ENCODE measurements at places on chromosomes 13 and 19.

DNA sequence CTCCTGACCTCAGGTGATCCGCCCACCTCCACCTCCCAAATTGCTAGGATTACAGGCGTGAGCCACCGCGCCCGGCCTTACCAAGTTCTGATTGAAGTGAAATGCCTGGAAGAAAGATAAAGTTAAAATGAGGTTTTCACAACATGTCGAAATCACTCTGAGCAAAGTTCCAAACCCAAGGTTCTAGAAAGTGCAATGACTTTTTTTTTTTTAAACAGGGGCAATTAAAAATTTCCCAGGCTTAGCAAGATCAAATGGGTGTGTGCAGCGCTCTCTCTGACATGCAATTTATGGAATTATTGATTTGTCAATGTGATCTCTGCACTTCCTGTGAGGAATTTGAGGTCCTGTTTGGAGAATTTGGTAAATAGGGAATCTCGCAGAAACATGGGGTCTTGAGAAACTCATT, 12.8 kb upstream of the MAP2K2 start:
- DNase-seq: no peak

DNA sequence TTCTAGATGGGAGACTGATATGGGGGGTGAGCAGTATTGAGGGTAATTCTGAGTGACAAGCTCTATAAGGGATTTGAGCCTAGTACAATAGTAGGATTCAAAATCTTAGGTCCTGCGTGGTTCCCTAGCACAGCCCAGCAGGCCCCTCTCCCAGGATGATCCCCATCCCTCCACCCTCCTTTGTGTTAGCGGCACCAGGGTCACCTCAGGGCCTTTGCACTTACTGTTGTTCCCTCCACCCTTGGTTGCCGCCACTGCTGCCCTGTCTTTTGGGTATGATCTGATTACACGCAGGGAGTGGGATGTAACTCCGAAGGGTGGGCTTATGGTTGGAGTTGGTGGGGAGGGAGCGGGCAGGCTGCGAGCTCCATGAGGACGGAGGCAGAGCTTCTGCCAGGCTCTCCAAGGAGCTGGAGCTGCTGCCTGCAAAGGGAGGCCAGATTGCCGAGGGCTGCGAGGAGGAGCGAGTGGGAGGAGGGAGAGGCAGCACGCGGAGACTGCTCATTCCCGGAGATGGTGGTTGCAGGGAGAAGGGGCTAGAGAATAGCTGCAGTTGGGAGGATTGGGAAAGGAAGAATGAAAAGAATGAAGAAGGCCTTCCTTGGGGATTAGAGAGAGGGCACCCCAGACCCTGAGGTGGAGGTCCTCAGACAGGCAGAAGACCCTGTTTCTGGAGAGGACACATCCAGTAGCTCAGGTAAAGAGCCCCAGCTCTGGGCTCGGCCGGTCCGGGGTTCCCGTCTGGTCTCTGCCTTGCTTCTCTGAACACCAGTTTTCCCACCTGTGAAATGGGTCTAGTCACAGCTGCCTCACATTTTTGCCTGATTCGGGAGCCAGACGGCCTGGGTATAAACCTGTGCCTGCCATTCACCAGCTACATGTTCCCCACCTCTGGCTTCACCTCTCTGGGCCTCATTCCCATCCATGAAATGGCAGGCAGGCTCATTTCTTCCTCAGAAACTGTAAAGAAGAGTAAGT, 5.2 kb downstream of the NACC1 start:
- no peak for DNase-seq

DNA sequence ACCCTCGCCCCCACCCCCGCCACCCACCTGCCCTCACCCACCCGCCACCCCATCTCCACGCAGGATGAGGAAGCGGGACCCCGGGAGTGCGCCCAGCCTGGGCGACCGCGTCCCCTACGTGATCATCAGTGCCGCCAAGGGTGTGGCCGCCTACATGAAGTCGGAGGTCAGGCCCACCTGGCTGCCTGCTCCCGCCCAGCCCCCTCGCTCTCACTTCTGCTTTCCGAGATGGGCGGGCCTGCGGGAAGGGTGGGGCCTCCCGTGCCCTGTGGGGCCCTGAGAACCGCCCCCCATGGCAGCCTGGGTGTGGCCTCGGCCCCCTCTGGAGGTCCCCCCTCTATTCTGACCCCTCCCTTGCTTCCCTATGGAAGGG, 3.1 kb upstream of the SPIB start:
- DNase-seq: no peak

- DNase-seq: no peak
Observed at GRCh38 chr13:112713517-112714253, 23.8 kb downstream of the ATP11A start.

DNA sequence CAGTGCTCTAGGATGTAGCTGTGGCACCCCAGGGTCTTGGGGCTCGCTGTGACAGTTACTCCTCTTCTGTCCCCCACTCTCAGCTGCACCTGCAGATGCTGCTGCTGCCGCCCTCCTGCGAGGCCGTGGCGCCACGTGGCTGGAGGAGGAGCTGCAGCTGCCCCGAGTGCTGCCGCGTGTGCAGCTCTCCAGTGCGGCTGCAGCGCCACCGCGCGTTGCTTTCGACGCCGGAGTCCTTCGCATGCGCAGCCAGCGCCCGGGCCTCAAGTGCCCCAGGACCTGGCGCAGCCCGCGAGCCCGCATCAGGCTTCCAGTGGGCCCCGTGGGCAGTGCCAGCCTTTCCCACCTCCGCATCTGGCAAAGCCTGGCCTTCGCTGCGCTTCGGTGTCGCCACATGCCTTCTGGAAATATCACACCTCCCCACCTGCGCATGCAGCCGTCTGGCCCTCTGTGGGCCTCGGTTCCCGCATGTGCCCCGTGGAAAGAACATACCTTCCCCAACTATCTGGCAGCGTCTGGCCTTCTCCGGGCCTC, 692 bp upstream of the ZNF580 start:
- peak; percentile 65 for DNase-seq

DNA sequence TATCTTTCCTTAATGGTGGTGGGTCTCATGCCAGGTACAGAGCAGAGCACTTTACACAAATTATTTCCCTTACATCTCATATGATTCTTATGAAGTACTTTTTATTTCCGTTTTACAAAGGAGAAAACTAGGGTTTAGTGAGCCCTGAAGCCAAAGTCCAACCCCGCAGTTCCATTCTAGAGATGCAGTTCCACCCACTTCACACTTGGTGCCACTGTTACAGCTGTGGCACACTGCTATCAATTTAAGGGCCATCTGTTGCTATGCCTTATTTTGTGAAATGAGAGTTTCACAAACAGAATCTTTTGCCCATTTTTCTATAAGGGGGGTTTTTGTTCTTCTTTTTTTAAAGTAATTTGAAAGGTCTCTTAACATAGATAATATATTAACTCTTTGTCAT, 12.9 kb downstream of the MIPEP start:
- no peak for DNase-seq

- no peak for DNase-seq
Observed at GRCh38 chr13:47798194-47798593, 202.9 kb downstream of the SUCLA2 start.

DNA sequence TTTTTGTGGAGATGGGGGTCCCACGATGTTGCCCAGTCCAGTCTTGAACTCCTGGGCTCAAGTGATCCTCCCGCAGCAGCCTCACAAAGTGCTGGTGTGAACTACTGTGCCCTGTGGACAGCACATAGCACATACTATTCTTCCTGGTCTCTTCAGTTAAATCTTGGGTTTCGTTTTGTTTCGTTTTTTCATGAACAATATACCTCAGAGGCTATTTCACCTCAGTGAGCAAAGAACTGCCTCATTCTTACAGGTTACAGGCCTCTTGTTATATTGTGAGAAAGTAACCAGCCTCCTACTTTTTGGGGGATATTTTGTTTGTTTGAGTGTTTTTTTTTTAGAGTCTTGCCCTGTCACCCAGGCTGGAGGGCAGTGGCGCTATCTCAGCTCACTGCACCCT, 1.3 kb upstream of the C3 start:
- DNase-seq: no peak

- DNase-seq: no peak
Observed at GRCh38 chr13:27374126-27374613, 50.2 kb upstream of the GTF3A start.

DNA sequence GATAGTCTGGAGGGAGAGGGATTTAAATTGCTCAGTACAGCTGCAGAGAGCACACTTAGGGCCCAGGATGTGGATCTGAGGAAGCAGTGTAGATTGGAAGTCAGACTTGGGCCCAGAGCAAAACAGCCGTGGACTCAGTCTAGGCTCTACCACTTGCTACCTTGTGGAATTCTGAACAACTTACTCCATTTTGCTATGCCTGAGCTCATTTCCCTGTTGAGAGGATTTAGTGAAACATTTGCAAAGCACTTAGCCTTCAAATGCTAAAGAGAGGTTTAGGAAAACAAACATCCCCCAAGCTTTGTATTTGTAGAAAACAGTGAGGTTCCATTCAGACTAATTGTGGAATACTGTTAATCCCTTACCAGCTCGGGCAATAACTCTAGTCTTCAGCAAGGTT, 453.4 kb upstream of the ZNF507 start:
- DNase-seq: no peak

DNA sequence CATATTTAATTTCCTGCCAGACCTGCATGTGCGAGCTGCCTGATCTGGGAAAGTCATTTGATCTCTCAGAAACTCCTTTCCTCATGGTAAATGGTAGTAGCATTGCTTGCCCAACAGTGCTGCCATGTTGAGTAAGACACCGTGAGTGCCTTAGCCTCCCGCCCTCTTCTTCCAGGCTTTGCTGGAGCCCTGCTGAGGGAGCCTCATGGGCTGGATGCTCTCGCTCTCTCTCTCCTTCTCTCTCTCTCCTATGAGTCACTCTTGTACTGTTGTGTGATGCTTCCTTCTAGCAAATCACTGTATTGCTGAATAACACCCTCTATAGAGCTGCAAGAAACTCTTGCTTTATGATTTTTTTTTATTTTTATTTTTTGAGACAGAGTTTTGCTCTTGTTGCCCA, 365.5 kb downstream of the UQCRFS1 start:
- no peak for DNase-seq

DNA sequence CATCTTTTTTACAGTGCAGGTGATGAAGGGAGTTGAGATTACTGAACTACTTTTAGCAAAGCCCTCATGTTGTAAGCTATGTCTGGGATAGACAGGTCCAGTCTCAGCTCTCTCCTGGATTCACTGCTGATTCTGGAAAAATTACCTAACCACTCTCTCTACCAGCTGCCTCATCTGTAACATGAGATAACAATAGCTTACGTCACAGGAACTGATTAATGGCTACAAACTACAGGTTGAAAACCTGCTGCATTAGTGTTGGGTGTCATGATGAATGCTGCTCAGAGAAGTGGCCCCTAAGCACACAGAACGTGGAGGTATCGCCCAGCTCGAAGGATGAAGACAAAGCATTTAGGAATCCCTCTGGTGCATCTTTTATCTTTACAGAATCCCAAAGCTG, 277.8 kb downstream of the ABCC4 start:
- no peak for DNase-seq

DNA sequence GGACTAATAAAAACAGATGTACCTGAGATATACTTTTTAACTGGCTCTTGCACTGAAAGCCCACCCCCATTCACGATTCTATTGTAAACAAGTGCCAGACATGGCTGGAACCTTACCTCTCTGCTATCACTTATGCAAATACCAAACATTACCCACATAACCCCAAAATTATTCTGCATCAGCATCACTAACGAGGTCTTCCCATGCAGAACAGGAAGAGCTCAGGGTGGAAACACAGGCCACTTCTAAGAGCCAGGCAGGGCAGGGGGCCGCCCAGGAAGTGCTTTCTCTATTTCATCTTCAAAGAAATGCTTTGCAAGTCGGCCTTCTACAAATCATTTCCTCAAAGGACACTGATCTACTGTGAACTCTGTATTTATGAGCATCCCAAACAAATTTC, 7.3 kb downstream of the IRS2 start:
- peak; percentile 54 for DNase-seq

DNA sequence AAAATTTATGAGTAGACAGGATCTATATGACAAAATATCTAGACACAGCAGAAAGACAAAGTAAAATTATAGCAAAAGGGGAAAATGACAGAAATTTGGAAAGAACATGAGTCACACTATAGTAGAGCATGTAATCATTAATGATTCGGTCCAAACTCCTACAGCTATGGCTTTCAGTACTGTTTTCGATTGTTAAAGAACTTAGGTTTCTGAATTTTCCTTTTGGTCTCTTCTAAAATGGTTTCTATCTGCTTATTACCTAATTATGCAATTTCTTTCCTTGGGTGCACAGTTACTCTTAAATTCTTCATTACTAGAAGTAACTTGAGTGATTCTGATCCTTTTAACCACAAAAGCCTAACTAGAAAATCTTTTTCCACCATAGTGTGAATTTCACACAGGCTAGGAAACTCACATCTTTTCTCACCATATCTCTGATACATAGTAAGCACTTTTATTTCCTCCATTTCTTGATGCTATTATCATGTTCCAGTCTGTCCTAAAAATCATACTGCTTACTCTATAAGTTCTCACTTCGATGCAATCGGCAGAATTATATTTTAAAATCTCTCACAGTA, 1101.4 kb downstream of the PCDH9 start:
- DNase-seq: no peak

- DNase-seq: no peak
Observed at GRCh38 chr13:28573595-28574373, 78.9 kb upstream of the FLT1 start.

- peak; percentile 54 for DNase-seq
Observed at GRCh38 chr19:11694533-11695439, 44.0 kb downstream of the ZNF823 start.

GRCh38 chr13:30572859-30573275, 44.9 kb upstream of the USPL1 start:
- no peak for DNase-seq

- no peak for DNase-seq
Observed at GRCh38 chr13:113218586-113218985, 9.2 kb downstream of the CUL4A start.

GRCh38 chr13:28658539-28658795, 463 bp upstream of the POMP start:
- no peak for DNase-seq

- DNase-seq: no peak
Observed at GRCh38 chr19:54517483-54517882, 14.9 kb downstream of the LAIR2 start.

DNA sequence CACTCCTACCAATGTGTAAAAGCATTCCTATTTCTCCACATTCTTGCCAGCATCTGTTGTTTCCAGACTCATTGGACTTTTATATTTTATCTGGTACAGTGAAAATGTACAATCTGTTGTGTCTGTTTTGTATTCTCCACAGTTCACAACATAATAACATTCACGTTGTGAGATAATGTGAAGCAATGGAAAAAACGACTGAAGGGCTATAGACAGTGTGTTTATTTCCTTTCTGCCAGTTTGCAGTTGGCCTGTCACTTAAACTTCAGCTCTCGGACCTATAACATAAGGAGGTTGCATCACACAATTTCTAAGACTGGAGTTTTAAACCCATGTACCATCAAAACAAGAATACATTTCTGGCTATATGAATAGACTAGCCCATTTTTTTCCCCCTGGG, 965.5 kb upstream of the ATXN8OS start:
- no peak for DNase-seq

DNA sequence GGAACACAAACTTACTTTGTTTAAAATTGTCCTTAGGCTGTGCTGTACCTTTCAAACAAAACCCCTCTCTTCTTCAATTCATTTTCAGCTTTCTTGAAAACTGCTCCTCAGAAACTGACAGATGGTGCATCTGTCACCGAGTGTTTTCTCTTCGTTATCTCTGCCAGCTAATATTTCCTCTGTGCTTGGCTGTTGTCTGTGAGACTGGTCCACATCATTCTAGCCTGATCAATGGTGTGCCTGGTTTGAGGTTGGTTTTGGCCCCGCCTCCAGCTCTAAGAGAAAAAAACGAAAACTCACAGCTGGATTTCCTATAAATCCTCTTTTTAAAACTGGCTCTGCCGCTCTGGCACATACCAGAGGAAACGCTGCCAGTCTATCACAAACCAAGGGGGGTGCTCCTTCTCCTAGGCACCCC, 79.7 kb downstream of the STARD13 start:
- DNase-seq: no peak

- DNase-seq: no peak
Observed at GRCh38 chr13:25085125-25085742, 10.7 kb upstream of the PABPC3 start.

Measured in activated effector memory CD4-positive, alpha-beta T cell treated with Interleukin-2 at 50 U/mL for 16 hours (primary cell).